ENCODE measurements at places on chromosomes 1 and 21.

DNA sequence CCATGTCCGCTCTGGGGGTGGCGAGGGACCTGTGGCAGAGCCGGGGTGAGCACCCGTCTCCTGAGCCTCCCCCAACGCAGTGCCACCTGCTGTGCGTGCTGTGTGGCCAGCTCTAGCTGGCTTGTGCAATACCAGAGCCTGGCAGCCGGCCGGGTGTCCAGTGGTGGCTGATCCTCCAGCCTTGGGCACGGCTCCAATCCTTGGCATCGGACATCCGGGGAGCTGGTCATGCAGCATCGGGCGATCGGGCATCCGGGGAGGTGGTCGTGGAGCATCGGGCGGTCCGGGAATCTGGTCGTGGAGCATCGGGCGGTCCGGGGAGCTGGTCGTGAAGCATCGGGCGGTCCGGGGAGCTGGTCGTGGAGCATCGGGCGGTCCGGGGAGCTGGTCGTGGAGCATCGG lies 8.1 kb downstream of the SLX9 start:
- DNase-seq, result peak; percentile 48

GRCh38 chr1:6440198-6441126 lies 15.9 kb downstream of the ESPN start:
- peak; percentile 78 for DNase-seq

DNA sequence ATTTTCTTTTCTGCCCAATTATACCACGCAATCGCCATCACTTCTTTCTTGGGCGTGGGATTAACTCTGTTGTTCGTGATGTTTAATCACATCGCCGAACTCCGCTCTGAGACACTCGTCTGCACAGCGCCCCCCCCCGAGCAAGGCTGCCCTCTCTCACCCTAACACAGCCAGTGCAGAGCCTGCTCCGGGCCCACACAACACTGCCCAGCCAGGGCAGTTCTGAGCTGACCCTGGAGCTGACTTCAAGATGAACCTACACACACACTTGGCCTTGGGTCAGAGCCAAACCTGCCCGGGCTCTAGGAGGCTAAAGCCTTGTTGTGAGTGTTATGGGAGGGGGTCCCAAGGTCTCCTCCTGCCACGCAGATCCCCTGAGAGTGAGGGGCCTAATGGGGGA lies 64.6 kb upstream of the LRP8 start:
- peak; percentile 45 for DNase-seq

GRCh38 chr1:116950517-116951199 lies 40.9 kb downstream of the PTGFRN start:
- no peak for DNase-seq

GRCh38 chr21:26379561-26379960 lies 193.5 kb downstream of the CYYR1 start:
- no peak for DNase-seq

DNA sequence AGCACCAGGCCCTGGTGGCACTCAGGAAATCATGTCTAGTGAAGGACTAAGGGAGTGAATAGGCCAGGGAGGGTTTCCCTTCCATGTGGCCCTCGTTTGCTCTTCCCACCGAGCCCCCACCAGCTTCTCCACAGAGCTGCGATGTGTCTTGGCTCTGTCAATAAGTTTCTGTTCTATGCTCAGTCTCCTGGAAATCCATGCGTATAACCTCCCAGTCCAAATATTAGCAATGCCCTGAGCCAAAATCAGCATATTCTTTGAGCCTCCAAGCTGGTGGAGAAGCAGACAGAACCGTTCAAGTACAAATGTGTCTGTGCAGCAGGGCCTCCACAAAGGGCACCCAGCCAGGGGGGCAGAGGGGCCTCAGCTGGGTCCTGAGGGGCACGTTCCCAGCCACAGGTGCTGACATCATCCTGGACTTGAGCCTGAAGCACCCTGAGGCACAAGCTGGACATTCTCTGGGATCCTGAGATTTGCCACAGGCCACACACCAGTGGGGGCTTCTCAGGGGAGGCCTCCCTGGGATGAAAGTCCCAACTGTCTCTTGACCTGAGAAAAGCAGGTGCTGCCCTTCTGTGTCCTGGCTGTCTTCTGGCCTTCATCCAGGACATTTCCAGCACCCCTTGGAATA lies 350.5 kb upstream of the VAMP3 start:
- no peak for DNase-seq

- DNase-seq, result peak; percentile 66
Observed at GRCh38 chr1:42035205-42035829, 116.6 kb upstream of the HIVEP3 start.

- DNase-seq, result no peak
Observed at GRCh38 chr1:151942882-151943281, 33.6 kb upstream of the THEM4 start.

DNA sequence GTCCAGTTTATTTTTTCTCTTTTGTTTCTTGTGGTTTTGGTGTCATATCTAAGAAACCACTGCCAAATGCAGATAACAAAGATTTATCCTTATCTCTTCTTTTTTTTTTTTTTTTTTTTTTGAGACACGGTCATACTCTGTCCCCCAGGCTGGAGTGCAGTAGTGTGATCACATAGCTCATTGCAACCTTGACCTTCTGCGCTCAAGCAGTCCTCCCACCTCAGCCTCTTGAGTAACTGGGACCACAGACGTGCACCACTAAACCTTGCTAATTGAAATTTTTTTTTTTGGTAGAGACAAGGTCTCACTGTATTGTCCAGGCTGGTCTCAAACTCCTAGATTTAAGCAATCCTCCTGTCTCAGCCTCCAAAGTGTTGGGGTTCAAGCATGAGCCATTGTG lies 8.9 kb downstream of the SLC66A1 start:
- peak; percentile 1 for DNase-seq

- no peak for DNase-seq
Observed at GRCh38 chr1:112696578-112697314, 10.2 kb downstream of the RHOC start.

GRCh38 chr1:14487671-14488070 lies 110.8 kb upstream of the KAZN start:
- no peak for DNase-seq

DNA sequence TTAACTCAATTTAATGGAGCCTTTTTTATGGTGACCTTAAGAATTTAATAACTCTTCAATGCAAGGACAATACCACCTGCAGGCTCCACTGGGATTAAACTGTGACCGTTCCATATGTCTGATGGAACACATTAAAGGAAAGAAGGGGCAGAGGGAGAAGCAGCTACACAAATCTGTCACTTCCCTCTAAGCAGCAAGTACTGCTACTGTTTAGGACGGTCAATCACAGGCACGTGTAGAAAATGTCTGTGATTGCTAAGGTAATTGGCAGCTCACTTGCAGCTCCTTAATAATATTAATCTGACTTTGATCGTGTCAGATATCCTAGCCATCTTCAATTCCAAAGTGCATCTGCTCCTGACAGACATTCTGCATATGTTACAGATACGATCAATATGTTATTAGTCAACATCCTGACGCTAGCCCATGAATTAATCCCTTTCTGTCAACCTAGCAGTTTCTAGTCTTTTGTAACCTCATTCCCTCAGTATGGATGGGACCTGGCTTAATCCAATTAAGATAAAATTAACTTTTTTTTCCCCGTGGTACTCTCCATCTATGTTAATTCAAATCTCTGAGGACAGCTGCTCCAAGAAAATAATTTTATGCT lies 1012.4 kb downstream of the AMY1C start:
- no peak for DNase-seq
